HuH-7.5 (cell line): ENCODE measurements at places on chromosomes 7 and 10.

DNA sequence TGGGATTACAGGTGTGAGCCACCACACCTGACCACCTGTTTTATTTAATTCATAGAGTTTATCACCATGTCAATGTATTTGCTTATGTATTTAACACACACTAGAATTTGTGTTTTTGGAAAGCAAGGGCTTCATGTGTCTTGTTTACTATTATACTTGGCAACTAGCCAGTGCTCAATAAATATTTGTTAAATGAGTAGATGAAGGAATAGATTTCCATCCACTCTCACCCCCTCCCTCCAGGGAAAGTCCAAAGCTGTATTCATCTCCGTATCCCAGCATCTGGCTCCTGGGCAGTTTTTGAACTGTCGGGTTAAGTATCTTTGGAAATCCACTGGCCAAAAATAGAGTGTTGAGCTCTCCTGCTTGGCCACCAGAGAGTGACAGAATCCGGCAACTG lies 4.6 kb upstream of the RADIL start:
- DNase-seq: no peak

GRCh38 chr7:149598721-149599308 lies 101.2 kb upstream of the ZNF746 start:
- peak; percentile 22 for DNase-seq

- DNase-seq: no peak
Observed at GRCh38 chr10:95542761-95543160, 18.4 kb downstream of the SORBS1 start.

GRCh38 chr7:16320099-16320660 lies 101.2 kb downstream of the CRPPA start:
- no peak for DNase-seq

GRCh38 chr10:64528294-64529002 lies 1007.2 kb downstream of the REEP3 start:
- DNase-seq: no peak

DNA sequence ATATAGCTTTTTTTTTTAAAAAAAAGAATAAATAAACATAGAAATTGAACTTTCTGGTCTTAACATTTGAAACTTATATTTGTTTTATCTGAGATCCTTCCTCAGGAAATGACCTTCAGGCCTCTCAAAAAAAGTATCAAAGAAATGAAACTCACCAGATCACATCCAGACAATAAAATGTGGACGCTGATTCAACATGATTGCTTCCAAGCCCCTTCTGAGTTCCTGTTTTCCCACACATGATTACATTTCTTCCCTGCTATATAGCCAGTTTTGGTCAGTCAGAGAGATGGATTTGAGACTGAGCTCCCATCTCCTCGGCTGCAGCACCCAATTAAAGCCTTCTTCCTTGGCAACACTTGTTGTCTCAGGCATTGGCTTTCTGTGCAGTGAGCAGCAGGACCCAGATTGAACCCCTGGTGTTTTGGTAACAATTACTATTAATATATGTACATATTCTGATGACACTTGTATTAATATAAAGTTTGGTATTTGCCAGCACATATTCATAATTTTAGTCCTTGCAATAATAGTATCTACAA lies 21.8 kb upstream of the SVIL start:
- no peak for DNase-seq

DNA sequence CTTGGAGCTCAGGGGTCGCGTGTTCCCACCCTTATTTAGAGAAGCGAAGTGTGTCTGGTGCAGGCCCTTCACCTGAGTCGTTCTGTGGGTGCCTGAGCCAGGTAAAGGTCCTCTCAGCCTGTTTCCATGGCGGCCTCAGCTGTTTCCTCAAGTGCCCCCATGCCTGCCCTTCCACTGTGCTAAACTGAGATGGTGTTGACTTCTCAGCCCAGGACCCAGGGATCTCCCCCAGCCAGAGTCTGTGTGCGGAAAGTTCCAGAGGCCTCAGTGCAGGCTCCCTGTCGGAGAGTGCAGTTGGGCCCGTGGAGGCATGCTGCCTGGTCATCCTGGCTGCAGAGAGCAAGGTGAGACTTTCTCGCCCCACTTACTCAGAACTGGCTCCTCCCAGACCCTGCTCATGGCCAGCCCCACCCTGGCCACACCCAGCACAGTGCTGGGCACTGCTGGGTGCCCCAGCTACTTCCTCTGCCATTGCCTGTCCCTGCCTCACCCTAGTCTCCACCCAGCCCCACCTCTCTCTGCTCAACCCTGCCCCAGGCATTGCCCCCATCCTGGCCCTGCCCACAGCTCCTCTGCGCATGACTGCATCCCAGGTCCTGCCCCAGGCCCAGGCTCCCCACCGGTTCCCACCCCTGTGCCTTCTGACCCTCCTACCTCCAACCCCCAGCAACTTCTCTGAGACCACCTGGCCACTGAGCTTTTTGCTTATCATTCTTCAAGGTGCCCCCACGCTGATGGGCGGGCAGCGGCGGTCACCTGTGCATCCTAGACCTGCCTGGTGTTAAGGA lies 20.3 kb downstream of the NACAD start:
- no peak for DNase-seq

GRCh38 chr7:30755384-30756154 lies 3.6 kb downstream of the INMT start:
- DNase-seq: no peak

- no peak for DNase-seq
Observed at GRCh38 chr7:3757059-3757458, 456.0 kb downstream of the SDK1 start.

DNA sequence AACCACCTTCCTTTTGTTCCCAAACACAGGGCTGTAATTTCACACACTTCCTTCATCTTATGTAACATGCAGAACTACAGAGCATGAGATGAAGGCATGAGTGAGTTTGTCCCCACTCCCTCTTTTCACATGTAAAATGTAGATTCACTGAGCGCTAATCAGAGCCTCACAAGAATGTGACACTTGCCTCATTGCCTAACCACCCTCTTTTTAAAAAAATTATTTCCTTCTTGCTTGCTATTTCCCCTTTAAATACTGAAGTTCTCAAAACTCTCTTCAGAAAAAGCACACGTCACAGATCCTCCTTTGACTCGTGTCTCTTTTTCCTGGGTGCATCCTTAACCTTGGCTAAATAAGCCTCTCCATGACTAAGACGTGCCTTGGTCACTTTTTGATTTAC lies 121.2 kb upstream of the TARP start:
- no peak for DNase-seq

- no peak for DNase-seq
Observed at GRCh38 chr10:13816195-13816925, 229.6 kb downstream of the PRPF18 start.

GRCh38 chr7:119413314-119413805 lies 859.6 kb upstream of the KCND2 start:
- DNase-seq: no peak

DNA sequence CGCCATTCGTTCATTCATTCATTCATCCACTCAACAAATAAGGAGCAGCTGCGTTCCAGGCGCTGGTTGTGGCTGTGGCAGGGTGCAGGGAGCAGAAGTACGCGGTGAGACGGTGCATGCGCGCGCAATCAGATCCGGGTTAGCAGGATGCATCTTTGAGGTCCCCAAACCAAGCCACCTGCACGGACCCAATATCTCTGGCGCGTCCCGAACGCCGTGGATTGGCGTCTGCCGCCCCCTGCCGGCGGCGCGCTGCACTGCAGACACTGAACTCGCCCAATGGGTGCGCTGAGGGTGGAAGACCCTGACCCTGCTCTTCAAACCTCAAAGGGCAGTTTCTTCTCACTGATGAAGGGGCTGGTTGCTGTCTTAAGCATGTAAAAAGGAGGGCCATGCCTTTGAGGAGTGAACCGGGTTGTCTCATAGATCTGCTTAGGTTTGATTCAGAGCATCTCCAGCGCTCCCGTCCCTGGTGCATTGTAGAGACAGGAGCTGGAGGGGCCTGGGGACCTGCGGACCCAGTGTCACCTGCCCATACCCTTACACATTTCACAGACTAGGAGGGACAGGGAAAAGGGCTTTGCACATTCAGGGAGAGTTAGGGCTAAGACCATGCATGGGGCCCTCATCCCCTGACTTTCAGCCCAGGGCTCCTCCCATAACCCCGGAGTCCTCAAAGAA lies 102.5 kb downstream of the RAMP3 start:
- DNase-seq: peak; percentile 21

DNA sequence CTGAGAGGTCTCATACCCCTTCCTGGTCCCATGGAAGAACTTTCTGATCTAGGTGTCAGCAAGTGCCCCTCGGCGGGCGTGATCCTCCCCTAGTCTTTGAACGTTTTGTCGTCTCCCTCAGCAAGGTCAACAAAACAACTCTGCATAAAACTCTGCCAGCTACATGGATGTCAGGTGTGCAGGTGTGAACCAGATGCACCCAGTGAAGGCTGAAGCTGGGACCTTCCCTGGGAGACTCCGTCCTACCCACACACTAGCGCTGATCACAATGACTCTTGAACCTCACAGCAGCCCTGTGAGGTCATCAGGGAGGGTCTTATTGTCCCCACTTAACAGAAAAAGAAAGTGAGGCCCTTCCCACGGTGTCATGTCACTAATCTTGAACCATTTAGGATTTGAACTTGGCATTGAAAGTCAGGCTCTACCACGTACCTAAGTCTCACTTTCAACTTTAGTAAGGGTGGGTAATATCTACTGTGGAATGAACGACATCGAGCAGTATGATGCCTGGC lies 68.1 kb downstream of the VSTM4 start:
- DNase-seq: no peak

GRCh38 chr7:101927802-101928201 lies 110.4 kb downstream of the CUX1 start:
- DNase-seq: no peak

DNA sequence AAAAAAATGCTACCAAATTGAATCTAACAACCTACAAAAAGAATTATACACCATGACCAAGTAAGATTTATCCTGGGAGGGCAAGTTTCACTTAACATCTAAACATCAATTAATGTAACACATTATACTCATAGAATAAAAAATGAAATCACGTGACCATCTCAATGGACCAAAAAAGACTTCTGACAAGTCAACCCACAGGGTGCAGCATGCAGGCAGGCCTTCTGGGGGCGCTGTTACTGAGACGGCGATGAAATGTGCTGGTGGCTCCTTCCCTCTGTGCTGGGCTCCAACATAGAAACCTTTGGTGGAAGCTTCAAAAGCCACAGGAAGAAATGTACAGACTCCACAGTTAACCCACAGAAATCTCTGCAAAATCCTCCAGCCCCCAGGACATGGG lies 103.1 kb downstream of the INHBA start:
- no peak for DNase-seq

DNA sequence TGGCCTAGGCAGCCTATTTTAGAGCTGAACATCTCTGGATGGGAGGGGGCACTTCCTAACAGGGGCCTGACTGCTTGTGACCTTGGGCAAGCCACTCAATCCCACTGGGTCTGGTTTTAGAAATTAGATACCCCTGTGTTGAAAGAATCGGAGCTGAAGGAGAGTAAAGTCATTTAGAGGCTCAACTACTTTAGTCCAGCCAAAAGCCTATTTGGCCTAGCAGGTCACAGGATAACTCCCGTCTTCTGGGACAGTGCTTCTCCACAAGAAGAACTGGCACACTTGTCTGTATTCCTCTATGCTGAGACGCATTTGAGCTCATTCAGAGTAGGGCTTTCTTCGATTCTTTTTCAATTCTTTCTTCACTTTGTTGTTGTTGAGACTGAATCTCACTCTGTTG lies 224.2 kb downstream of the CHCHD3 start:
- no peak for DNase-seq

DNA sequence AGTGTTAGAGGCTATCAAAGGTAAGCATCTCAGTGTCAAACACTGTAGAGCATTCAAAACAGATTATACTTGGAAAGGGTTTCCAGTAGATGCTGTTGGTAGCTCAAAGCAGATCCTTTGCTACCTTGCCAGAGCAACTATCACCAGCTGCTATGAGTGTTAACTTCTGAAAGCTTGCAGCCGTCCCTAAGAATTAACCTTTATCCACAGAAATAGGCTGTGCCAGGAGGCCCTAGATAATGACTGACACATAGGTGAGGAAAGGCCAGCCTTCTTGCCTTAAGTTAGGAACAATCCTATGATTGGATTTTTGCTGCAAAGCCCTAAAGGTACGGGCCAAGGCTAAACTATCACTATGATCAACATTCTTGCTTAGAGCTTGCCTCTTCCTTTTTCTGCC lies 263.2 kb downstream of the DGKB start:
- no peak for DNase-seq

- no peak for DNase-seq
Observed at GRCh38 chr10:71126432-71126831, 85.9 kb upstream of the UNC5B start.

DNA sequence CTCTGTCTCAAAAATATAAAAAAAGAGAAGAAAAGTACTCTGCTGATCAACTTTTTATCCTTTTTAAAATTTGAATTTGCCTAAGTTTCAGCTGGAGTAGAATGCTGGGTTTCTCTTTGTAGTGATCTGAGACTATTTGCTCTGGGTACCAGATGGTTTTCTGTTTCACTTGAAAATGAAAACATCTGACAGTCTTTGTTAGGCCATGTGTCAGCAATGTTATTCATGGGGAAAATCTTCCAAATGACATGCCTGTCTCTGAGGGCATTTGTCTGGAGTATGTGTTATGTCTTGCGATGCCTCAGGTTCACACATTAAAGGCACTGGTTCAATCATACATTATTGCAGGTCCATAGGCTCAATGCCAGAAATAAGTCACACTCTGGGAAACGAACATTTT lies 175.3 kb upstream of the TMEM229A start:
- DNase-seq: no peak

GRCh38 chr10:49602380-49603023 lies 7.6 kb upstream of the SLC18A3 start:
- no peak for DNase-seq

GRCh38 chr7:52877240-52877639 lies 158.2 kb upstream of the POM121L12 start:
- no peak for DNase-seq

DNA sequence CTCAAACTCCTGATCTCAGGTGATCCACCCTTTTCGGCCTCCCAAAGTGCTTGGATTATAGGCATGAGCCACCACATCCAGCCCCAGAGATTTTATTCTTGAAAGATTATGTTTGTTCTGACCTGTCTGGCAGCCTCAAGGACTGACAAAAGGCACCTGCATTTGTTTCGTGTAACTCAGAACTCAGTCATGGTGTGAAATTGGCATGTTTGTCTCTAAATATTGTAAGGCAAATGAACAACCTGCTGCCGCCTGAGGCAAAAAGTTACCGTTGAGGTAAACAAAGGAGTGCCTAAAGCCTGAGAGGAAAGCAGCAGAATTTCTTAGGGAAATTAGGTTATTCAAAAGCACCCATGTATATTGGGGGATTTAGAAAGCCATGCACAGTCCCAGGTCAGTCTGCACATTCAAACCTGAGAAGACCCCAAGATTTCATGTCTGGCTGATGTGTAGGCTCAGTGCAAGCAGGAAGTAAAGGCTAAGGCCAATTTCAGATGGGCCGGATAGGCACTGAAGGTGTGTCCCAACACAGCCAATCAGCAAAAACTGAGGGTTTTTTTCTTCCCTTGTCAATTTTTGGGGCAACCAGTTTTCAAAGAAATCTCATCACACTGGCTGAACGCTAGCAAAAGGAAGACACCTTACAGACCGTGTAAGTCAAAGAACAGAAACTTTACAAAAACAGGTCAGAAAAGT lies 33.3 kb upstream of the HHEX start:
- DNase-seq: no peak

GRCh38 chr7:25636871-25637283 lies 408.6 kb upstream of the NPVF start:
- DNase-seq: no peak

GRCh38 chr10:46516660-46517416 lies 39.6 kb downstream of the GPRIN2 start:
- no peak for DNase-seq

GRCh38 chr7:155066417-155066950 lies 3.6 kb upstream of the HTR5A start:
- DNase-seq: no peak

GRCh38 chr10:60508037-60508436 lies 118.4 kb upstream of the ANK3 start:
- no peak for DNase-seq

- no peak for DNase-seq
Observed at GRCh38 chr10:11610826-11611247, 613 bp downstream of the USP6NL start.
